ENCODE measurements at places on chromosomes 4 and X.
A peak's percentile ranks its signal among the peaks of the same experiment; 100 is the strongest.

DNA sequence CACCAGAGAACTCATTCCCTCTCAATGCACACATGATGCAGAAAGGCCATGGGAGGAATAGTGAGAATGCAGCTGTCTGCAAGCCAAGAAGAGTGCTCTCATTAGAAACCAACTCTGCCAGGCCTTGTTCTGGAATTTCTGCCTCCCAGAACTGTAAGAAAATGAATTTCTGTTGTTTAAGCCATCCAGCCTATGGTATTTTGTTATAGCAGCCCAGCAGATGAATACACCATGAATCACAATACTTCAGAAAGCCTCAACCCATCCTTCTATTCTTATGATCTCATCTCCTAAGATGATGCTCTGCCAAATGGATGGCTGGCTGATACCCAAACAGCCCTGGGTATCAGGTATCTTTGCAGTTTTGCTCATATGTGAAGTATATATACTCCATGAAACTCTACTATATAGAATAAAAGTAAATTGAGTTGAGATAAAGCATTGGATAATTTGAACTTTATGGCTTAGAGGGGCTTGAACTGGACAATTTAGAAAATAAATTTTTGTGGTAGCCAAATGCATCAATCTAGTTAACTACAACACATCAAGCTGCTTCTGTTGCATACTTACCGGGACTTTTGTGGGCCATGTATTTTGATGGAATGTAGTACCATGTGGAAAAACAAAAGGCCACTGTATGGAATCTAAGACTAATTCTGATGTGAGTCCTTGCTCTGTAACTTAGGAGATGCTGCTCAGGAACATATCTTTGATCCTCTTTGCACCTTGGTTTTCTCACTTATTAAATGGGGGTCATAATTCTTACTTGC is 245.9 kb downstream of the HS3ST1 start:
- no peak for DNase-seq

GRCh38 chr4:72629540-72629939 is 60.5 kb upstream of the ADAMTS3 start:
- DNase-seq = no peak

GRCh38 chrX:106436691-106437090 is 175.1 kb upstream of the RADX start:
- no peak for DNase-seq

DNA sequence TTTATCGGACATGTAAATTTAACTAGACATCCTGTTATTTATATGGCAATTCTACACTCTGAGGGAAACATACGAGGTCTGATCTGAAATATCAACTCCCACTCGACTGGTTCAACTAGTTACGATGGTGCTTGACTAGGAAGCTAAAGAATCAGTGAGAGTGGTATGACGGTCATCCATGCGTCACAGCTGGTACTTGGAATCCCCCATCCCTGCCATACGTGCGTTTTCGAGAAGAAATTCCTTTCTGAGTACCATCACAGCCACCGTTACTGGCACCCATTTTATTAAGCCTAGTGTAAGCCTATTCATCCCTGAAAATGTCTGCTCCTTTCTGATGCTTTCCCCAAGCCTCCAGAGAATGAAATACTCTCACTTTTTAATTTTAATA is 695 bp upstream of the PIGA start:
- peak; percentile 58 for DNase-seq

- DNase-seq = no peak
These were observed 432.9 kb downstream of the GRXCR1 start for GRCh38 chr4:43325220-43325967.

- no peak for DNase-seq
These were observed 261.6 kb downstream of the ANK2 start for GRCh38 chr4:113311047-113311446.

GRCh38 chr4:25769251-25769650 is 93.5 kb downstream of the SEL1L3 start:
- peak; percentile 80 for DNase-seq

- no peak for DNase-seq
These were observed 76.7 kb downstream of the PDS5A start for GRCh38 chr4:39900966-39901365.
